ENCODE measurements at places on chromosomes 6 and 20.

DNA sequence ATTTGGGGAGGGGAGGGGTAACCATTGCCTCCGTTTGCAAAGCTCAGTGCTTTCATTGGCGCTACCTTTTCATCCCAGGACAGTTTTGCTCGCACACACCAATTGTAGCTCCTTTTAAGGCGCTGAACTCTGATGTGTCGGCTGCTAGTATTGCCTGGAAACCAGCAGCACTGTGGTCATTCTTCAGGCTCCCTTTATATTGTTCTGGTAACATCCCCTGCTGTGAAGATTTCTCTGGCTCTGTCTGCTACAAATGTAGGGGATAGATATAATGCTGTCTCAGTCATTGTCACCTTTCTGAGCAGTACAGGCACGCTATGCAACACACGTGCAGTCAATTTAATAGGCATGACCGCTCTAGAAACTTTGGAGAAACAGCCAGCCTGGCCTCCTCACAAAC, 172.9 kb upstream of the SASH1 start:
- no peak for DNase-seq

- DNase-seq, result no peak
Observed at GRCh38 chr20:15528391-15529111, 1044.7 kb downstream of the KIF16B start.

DNA sequence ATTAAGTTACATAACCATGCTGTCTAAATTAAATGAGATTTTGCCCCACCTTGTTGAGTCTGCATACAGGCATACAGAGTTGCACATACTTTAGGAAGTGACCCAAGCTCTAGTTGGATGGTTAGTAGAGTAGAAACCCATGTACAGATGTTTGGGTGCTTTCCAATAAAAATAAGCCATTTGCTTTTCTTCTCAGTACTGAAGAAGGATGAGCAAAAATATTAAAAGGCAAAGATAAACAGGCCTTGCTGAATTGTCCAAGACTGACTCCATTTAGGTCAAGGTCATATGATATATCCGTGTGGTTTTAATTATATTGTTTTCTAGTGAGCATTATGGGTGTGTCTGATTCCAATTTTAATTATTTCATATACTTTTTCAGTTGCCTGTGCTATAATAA, 589.4 kb downstream of the RFPL4B start:
- DNase-seq, result no peak

GRCh38 chr6:106318061-106318460, 7.5 kb downstream of the ATG5 start:
- DNase-seq, result no peak

DNA sequence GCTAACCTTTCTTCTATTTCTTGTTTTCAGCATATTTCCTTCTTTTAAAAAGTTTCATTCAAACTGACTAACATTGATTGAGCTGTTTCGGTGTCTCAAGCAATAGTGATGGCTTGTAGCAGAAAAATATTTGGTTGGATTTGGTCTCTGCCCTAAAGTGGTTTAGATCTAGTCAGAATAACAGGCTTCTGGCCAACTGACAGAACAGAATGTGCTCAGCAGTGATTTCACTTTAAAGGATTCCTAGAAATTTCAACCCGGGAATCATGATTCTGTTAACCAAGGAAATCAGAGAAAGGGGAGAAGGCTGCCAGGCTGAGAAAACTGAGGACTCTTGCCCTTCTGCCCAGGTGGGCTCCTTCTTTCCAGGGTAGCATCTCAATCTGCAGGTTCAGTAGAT, 16.6 kb upstream of the GSTA1 start:
- no peak for DNase-seq

DNA sequence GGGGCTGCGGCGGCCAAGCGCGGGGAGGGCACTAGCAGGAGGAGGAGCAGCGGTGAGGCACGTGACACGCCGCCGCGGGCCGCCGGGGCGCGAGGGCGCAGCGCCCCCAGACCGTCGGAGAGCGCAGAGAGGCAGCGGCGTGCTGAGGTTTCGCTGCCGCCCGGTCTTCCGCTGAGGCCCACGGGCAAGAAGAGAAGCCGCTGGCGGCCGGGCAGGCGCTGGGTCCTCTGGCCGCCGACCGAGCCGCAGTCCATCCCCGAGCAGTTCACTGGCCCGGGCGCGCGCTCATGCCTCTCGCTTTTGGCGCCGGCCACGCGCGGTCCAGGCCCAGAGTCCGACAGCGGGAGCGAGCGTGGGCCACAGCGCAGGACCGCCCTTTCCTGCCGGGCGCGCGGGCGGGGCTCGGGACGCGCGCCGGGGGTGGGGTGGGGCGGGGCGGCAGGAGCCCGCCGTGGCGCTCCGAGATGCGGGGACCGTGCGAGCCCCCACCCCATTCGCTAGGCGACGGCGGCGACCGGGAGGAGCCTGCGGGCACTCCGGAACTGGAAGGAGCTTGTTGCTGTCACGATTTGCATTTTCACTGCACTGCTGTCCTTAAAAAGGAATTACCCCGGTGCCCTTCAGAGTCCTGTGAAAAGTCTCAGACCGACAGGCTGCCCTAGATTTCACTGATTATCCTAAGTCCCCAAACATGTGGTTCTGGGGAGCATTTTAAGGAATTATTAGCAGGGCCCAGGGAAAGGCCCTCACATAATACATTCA, at the start of gene MCUR1:
TSS of gene MCUR1 (minus strand) at position 382 of the 762 bp plus-strand sequence. CDS start at position 254, 128 bp downstream.
- DNase-seq, result peak; percentile 66

DNA sequence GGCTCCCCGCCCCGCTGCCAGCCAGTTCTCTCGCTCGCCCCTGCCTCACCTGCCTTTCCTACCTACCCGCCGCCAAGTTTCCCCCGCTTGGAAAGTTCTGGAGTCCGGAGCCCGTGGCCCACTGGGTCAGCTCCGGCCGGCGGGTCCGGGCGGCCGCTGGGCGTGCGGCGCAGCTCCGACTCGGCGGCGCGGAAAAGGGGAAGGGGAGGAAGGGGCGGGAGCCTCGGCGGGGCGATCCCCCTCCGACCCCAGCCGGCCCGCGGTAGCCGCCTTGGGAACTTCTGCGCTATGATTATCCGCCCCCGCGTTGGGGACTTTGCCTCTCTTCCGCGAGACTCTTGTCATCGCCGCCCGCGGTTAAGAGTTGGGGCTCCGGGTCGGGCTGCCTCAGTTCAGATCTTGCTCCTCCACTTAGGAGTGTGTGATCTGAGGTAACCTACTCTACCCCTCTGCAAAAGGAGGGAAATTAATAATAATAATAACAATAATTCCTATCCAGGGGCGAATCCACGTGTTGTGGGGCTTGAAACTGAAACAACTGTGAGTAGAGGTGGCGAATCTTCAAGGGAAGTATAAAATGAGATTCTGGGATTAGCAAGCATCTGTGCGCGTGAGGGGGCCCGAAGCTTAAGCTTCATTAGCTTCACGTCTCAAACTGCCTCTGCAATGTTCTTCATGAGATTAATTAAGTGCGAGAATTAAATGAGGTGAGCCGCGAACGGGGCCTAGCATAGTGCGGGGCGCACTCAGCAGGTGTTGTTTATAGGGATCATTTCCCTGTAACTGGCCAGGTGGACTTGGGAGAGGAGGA, 30.8 kb downstream of the SF3B5 start:
- DNase-seq, result peak; percentile 28

DNA sequence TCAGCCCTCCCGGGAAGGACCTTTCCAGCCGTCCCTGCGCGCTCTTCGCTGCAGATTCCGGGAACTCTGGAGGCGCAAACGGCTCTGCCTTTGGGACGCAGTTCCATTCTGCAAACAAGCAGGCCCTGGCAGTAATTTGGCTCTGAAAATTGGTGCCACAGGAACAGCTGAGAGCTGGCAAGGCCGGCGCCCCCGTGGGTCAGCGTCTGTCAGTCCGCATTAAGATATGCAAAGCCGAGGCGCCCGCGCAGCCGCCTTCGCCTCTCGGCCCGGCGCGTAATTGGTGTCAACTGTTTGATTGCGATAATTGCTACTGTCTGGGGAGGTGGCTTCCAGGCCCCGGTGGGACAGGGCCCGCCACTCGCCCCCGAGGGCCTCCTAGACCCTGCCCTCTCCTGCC, 73.6 kb downstream of the NCR2 start:
- DNase-seq, result no peak

DNA sequence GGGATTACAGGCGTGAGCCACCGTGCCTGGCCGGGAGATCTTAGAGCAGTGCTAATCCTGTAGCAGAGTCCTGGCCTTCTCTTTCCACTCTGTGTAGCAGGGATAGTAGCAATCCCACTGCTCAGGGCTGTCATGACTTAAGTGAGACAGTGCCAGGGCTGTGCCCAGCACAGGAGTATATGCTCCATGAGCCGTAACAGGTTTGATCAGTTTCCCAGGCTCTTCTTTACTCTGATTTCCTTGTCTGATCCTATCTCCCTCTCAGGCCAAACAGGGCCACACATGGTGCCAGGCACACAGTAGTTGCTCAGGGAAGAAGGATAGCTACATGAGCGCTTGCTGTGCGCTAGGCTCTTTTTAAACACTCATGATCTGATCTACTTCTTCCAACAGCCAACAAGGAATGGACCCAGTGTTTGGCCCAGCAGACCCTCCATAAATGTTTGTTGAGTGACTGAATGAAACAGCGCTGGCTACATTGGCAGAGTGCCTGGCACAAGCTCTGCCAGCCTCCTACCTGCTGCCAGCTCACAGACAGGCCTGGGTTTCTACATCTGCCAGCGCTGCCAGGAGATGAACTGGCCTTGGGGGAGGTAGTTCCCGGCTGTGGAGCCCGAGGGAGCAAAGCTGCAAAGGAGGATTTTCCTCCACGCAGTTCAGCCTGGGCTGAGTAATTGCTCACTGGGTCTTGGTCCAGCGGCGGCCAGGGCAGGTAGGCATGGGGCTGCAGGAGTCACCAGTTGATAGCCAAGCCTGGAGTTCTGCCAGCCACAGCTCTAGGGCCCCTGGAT, 36.9 kb downstream of the SNAI1 start:
- DNase-seq, result no peak

GRCh38 chr6:20415304-20415703, 13.6 kb downstream of the E2F3 start:
- no peak for DNase-seq

DNA sequence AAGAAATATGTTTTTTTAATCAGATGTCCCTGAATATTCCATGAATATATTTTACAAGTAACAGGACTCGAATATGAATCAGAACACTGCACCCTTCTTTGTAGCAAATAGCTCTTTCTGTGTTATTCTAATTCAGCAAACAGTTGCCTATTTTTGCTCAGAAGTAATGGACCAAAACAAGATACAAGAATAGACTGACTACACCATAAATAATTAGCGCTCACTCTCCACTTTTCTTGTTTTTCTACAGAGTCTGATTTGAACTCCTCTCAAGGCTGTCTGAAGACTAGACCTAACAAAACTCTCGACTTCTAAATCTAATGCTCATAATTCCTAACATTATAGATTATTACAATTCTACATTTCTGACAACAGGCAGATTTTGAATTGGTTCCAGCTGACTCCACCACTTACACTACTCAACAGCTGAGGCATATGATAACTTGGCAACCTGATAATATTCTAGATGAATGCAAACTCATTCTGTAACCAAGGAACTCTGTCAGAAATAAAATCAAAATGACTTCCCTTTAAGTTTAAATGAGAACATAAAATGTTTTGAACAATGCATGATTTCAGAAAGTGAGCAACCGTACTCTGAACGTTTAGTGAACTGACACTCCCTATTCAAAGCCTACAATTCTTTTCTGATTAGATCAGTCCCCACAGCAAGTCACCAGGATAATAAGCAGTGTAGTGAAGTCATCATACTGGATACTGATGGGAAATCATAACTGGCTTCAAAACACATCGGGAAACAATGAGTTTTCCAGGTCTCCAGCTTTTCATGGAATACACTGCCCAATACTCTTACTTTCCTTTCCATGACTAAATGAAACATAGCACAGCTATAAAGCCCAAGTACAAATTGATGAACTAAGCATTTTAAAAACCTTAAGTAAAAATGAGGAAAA, 114.2 kb upstream of the BEND6 start:
- DNase-seq, result no peak

GRCh38 chr6:11398451-11399326, 138.9 kb upstream of the TMEM170B start:
- no peak for DNase-seq

GRCh38 chr6:154878871-154879491, 116.1 kb upstream of the TIAM2 start:
- DNase-seq, result no peak

DNA sequence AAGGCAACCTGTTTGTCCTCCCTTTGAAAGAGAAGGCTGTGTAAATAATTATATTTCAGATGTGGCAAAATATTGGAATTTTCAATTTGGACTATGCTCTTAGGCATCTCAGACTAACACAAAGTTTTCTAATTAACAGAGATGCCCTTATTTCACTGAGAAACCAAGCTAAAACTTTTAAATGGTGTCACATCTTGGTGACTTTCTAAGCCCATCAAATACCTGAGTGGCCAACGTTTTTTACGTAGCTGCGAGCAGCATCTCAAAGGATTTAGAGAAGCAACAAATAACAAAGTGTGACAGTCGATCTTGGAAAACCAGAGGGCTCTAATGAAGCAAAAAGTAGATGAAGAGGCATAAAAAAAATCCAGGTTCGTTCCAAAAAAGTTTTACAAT, 3.4 kb upstream of the HEY2 start:
- DNase-seq, result no peak

GRCh38 chr6:141682391-141682790, 450.3 kb upstream of the GJE1 start:
- DNase-seq, result no peak

GRCh38 chr6:26240157-26241032, 124.6 kb upstream of the BTN3A2 start:
- no peak for DNase-seq

- DNase-seq, result no peak
Observed at GRCh38 chr6:110255211-110255750, 75.1 kb downstream of the CDC40 start.

GRCh38 chr6:24858177-24858653, 59.5 kb upstream of the ARMH2 start:
- DNase-seq, result no peak

DNA sequence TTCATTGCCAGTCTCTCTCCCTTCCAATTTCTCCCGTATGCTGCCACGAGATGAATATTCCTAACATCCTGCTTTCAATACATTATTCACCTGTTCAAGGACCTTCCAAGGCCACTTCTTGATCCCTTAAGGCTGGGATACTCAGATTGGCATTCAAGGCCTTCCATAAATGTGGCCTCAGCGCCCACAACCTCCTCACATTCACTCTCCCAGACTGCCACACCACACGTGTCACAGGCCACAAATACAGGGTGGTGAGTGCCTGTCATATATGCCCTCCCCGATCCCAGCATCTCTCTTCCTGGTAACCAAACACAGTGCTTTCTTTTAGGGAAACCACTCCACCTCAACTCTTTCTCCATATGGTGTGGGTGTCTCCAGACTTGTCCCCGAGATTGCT, 55.5 kb downstream of the TTI1 start:
- DNase-seq, result no peak
